ENCODE measurements at places on chromosomes 4 and X.
A peak's percentile ranks its signal among the peaks of the same experiment; 100 is the strongest.

DNA sequence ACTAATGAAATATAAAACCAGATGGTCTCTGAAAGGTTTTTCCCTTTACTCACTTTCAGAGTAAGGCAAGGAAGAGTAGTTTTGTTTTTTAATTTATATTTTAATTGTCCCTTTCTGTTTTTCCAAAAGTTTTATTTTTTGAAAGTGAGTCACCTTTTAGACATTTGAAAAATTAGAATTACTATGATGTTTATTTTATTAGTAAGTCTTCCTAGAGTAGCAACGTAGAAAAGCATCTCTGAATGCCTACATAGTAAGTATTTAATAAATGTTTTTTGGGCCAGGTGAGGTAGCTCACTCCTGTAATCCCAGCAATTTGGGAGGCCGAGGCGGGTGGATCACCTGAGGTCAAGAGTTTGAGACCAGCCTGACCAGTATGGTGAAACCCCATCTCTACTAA lies 51.1 kb downstream of the TET2 start:
- DNase-seq: no peak

DNA sequence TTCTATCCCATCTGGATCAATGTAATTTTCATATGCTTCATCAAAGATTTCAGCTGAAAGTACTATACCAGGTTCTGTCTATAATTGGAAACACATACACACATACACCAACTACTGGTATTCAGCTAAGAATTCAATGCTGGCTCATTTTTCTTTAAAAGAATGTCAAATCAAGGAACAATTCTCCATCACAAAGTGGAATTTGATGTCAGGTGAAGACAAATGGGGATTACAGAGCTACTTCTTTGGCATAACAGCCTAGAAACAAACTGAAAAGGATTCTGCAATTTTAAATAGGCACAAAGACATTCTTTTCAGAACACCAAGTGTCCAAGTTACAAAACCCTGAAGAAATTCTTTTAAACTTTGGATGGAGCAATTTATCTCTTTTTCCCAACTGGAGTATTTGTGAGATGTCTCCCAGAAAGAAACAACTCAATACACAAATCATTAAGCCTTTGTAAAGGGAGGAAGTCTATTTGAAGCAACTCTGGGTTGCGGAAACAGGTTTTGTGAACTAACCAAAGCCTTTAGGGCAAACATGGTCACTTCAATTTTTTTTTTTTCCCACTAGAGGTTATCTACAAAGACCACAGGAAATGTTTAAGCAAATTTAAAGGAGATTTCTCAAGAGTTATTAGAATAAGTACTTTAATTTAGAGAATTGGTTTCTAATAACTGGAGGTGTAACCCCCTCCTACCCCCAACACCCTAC lies 1.9 kb upstream of the FAM9C start:
- DNase-seq: no peak

- DNase-seq: peak; percentile 70
Observed at GRCh38 chrX:129842510-129843208, 1.0 kb downstream of the ZDHHC9 start.

DNA sequence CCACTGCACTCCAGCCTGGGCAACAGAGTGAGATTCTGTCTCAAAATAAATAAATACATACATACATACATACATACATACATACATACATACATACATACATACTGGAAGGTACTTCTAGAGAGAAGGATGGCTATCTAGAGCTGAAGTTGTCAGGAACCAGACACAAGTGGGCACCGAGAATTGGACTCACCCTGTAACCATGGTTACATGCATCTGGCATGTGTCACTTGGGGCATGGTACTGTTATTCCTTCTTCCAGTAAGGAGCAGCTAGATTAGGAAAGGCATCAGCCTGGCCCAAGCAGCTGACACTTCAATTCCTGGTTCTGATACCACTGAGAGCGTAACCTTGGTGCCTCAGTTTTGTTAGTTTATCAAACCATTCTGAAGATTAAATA lies 127.1 kb downstream of the SH3KBP1 start:
- no peak for DNase-seq

DNA sequence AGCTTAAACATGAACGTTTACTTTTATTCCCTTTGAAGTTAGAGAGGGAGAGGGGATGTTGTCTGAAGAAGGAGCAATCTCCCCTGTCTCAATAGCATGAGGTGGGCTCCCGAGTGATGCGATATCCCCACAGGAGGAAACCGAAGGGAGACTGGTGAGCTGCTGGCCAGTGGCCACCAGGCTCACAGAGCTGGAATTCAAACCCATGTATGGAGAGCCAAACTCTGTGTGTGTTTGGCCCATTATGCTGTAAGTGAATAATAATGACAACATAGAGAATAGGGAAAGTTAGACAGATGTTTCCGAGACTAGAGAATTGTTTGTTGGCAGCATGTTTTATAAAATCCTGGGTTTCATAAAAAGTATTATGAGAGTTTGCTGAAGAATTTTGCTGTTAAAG lies 66.1 kb upstream of the CLNK start:
- no peak for DNase-seq

- no peak for DNase-seq
Observed at GRCh38 chr4:140112576-140112975, 41.4 kb downstream of the MAML3 start.

- DNase-seq: no peak
Observed at GRCh38 chr4:184286358-184286757, 68.7 kb upstream of the ENPP6 start.

- peak; percentile 52 for DNase-seq
Observed at GRCh38 chr4:15753786-15754185, 24.3 kb upstream of the CD38 start.

DNA sequence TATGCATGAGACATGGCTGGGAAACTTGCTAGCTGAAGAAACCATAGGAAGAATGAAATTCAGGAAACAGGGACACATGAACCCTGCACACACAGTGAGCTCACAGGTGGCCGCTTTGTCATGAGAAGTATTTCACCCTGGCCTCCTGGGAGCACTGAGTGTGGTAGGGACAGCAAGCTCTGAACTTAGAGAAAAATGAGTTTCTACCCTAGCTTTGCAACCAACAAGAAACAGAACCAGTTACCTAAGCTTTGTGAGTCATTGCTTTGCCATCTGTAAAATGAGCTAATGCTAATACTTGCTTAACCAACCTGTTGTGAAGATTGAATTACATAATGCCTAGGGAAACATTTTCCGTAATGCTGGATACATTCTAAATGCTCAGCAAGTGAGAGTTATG lies 206.6 kb upstream of the HS3ST1 start:
- DNase-seq: no peak

DNA sequence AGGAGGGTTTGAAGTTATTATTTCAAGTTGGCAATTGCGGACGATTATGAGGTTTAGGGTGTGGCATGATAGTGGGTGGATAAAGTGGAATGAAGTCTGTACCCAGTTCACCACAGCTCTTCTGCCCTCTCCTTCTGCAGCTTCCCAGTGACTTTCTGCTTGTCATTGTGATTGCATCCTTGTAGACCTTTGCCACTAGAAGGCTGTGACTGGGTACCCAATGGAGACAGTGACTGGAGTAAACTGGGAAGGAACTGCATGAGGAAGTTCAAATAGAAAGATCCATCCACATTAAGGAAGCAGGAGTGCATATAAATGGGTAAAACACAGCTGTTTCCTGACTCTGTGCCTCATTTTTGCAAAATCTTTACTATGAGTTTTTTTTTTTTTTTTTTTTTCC lies 53.5 kb upstream of the SPANXN3 start:
- no peak for DNase-seq

- no peak for DNase-seq
Observed at GRCh38 chr4:42605264-42605663, 51.6 kb downstream of the ATP8A1 start.

DNA sequence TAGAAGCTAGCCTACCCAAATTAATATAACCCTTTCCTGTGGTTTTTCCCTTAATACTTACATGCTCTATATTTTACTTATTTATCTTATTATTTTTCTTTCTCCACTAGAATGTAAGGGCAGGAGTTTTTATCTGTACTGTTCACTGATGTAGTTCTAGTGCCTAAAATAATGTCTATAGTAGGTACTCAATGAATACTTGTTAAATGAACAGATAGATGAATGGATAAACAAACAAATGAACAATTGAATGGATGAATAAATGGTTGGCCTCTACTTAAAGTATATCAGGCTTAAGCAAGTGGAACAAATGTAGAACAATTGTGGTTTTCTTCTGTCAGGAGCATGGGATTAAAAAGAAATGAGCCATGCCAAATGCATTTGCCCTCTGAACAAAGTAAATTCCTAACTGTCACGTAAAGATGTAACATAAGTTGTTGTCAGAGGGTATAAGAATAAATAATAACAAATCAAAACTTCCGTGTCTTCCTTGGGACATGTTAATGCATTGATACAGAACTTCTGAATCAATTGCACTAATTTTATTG lies 54.1 kb downstream of the SYTL5 start:
- no peak for DNase-seq

DNA sequence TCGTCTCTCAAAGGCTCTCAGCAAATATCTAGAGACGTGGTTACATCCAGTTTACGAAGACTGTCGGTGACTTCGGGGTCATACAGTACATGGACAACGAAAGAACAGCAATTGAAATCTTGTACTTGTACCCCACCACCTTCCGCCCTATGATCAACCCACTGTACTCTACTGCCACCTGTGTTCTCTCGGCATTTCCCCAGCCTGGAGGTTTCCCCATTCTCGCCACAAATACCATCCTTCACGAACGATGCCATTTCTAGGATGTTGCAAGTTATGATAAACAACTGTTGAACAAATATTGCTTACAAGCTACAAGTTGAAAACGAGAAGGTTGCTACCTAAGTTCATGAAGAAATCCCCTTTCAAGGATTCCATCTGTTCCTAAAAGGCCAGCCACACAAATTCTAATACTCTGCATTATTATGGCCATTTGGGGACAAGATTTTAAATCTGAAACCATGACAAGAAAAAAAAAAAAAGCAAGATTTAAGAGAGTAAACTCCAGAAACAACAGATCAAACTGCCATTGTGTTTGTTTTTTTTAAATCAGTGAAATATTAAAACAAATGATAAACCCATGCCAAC lies 1.6 kb downstream of the APBB2 start:
- peak; percentile 64 for DNase-seq

- peak; percentile 76 for DNase-seq
Observed at GRCh38 chr4:77074981-77075855, 571 bp downstream of the CCNI start.

DNA sequence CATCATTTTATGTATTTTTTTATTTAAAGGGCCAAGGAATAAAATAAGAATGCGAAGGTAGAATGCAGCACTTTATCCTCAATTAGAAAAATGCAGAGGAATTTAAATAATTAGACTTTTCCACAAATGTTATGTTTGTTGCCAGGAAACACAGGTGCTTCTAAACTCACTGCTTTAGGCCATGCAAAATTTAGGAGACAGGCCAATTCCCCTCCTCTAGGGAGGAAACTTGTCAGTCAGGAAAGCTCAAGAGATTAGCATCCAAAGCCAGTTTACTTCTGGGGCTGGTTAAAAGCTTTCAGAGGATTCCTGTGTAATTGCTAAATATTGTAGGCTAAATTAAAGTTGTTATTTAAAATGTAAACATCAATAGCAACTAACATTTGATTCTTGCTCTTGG lies 124.5 kb downstream of the DMD start:
- DNase-seq: no peak

GRCh38 chrX:1895583-1895982 lies 280.7 kb downstream of the ASMT start:
- DNase-seq: no peak

- no peak for DNase-seq
Observed at GRCh38 chrX:47797084-47797483, 39.6 kb upstream of the ZNF81 start.

GRCh38 chr4:88382621-88383020 lies 4.0 kb downstream of the HERC6 start:
- no peak for DNase-seq

- DNase-seq: no peak
Observed at GRCh38 chr4:140357868-140358267, 15.6 kb upstream of the SCOC start.

- DNase-seq: no peak
Observed at GRCh38 chr4:141543176-141543575, 93.2 kb upstream of the IL15 start.

GRCh38 chrX:119417842-119418241 lies 18.7 kb downstream of the SLC25A43 start:
- DNase-seq: no peak

DNA sequence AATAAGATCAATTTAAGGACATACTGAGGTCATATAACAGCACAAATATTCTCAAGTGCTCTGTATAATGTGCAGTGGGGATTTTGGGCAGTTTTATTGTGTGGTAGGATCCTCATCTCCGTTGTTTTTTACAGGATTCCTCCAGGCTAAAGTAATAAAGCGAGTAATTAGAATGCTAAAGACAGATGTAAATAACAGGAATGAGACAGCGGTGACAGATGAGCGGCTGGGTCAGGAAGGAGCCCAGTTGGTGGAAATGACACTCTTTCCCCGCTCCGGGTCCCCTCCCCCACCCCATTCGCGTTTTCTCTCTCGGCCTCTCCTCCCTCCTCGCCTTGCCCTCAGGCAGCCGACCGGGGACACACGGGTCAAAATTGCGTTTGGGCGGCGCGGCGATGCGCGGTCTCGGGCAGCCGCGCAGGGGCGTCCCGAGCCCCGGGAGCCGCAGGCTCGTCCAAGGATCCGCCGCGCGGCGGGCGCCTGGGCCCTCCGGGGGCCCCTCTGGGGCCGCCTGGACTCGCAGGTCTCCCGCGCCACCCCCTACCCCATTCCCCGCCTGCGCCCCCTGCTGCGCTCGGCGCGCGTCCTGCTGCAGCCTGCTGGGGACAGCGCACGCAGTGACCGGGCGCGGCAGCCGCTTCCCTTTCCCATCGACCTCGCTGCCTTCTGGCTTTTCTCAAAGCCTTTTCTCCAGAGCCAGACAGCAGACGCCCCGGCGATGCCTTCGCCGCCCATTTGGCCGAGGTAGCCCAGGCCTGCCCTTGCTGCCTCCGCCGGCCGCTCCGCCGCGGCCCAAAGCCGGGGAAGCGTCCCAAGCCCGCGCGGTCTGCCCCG lies 16.2 kb downstream of the POU4F2 start:
- DNase-seq: no peak

DNA sequence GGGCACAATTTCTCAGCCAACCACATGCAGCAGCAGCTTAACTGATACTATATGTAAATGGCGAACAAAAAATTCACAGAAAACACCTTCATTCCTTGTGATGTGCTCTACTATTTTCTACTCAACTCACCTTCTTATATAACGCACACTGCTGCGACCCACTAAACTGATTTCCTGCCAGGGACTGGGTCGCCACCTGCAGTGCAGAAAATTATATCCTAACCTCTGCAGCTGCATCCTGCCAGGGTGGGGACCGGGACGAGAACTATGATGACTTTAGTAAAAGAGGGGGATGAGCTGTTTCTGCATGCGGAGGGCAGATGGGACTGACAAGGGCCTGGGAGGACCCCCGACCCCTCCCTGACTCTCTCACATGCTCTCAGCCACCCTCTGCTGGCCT lies 27.4 kb downstream of the ABLIM2 start:
- DNase-seq: no peak
